ENCODE measurements at places on chromosomes 7 and 10.
A peak's percentile ranks its signal among the peaks of the same experiment; 100 is the strongest.

DNA sequence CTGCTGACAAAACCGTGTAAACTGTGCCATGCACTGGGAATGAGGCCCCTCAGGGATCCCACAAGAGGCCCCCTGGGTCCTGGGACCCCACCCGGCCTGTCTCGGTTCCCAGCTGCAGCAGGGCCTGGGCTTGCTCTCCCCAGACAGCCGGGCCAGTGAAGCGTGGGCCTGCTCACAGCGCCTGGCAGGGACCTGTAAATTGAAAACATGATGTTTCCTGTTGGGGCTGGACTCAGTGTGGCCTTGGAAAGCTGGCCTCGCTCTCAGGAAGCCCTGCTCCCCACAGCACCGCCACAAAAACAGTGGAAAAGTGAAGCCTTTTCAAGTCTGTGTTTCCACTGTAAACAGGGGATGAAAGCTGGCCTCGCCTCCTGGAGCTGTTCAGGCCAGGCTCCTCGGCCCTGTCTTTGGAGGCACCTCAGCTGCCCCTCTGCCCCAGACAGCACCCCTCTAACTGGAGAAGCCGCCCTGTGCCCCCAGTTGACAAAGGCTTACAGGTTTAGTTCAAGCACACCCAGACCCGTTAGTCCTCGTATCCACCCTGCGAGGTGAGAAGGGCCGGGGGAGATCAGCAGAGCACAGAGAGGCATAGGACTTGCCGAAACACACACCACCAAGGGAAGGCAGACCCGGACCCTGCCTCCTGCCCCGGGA lies 108.3 kb downstream of the ZMIZ1 start:
- ATAC-seq = peak; percentile 46

DNA sequence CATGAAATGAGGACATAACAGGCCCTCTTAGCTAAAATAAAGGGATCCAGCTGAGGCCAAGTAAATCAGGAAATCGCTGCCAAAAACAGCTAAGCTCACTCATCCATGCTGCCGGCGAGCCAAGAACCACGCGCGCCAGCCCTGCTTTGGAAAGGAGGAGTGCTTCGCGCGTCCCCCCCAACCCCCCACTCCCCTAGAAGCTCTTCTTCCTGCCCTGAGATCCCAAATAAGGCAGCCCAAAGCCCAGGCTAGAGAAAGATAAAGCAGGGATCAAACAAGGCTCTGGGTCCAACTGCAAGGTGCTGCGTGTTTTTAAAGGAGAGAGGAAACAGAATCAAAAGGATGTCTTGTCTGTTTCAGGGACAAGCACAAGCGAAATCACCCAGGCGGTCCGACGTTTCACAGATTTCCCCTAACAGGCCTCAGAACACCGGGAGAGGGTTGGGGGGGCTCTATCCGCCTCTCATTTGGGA lies 168.3 kb upstream of the AUTS2 start:
- ATAC-seq = peak; percentile 72

DNA sequence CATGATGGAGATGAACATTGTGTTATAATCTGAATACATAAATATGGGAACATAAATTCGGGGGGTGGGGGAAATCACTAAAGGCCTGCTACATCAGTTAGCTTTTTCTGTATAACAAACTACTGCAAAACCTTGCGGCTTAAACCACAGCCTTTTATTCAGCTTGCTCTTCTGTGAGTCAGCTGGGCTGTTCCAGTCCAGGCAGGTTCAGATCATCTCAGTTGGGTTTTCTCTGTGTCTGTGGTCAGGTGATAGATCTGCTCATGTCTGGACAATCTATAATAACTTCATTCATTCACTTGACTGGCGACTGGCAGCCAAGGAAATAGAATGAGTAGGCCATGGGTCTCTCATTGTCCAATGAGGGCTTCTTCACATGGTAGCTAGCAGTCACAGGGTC lies 23.5 kb downstream of the HTR7 start:
- no peak for ATAC-seq

GRCh38 chr10:11441151-11441535 lies 170.3 kb downstream of the USP6NL start:
- no peak for ATAC-seq

DNA sequence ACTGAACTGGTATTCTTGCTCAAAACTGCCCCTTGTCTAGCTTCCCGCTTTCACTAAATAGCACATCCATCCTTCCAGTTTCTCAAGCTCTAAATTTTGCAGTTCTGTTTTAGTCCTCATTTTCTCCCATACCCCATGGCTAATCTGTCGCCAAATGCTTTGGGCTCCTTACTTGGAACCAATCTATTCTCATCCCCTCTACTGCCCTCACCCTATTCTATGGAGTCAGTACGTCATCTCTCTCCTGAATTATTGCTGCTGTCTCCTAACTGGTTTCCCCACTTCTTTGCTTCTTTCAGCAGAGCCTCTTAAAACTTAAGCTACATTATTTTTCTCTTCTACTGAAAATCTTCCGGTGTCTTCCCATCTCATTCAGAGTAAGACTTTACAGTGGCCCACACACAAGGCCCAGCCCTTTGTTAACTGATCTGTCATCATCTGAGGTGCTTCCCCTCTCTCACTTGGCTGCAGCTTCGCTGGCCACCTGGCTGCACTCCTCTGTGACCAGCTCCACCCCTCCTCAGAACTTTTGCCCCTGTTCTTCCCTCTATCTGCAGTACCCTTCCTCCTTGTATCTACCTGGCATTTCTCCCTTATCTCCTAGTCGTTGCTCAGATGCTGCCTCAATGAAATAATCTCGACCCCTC lies 9.9 kb downstream of the STARD3NL start:
- ATAC-seq = no peak

Measured in gastroesophageal sphincter (tissue), 4 donors.